ENCODE measurements at places on chromosomes 5 and 9.

DNA sequence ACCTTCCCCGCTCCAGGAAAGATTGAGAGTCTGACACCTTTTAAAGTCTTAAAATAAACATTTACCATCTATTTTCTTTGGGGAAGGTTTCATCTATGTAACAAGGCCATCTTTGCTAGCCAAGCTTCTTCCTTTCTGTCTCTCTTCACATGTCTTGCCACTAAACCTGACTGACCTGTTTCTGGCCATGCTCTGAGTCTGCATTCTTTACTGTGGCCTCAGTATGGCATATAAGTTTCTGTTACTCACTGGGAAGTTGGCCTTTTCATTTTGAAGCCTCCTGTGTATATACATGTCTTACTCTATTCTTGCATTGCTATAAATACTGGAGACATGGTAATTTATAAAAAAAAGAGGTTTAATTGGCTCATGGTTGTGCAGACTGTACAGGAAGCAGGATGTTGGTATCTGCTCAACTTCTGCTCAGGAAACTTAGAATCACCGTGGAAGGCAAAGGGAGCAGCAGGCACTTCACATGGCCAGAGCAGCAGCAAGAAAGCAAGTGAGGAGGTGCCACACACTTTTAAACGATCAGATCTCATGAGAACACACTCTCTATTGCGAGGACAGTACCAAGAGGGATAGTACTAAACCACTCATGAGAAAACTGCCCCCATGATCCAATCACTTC, 48.1 kb downstream of the KCNV2 start:
- DNase-seq, result no peak

DNA sequence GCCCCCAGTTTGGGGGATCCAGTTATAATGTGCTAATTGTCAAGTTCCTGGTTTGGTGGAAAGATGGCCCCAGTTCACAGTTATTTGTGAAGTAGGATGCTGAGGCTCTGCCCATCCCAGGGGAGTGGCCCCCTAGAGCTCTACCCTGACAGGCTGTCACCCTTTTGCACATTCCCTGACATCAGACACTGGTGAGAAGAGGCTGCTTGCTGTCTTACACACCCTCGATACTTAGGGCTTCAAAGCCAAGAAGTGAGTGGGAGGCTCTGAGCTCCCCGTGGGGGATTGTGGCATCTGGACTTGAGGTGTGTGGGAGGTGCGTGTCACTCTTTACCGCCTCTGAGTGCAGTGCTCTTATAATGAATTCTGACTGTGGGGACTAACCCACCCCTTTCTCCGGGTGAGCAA, 168.5 kb downstream of the DOCK2 start:
- DNase-seq, result no peak

DNA sequence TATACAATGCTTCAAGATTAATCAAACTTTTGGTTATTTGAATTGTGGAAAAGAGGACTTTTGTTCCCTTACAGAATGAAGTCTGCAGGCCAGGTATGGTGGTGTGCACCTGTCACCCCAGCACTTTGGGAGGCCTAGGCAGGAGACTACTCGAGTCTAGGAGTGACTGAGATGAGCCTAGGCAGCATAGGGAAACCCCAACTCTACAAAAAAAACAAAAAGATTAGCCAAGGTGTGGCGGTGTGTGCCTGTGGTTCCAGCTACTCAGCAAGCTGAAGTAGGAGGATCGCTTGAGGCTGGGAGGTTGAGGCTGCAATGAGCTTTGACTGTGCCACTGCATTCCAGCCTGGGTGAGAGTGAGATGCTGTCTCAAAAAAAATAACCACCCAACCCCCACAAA, 9.3 kb downstream of the CCNH start:
- DNase-seq, result no peak

DNA sequence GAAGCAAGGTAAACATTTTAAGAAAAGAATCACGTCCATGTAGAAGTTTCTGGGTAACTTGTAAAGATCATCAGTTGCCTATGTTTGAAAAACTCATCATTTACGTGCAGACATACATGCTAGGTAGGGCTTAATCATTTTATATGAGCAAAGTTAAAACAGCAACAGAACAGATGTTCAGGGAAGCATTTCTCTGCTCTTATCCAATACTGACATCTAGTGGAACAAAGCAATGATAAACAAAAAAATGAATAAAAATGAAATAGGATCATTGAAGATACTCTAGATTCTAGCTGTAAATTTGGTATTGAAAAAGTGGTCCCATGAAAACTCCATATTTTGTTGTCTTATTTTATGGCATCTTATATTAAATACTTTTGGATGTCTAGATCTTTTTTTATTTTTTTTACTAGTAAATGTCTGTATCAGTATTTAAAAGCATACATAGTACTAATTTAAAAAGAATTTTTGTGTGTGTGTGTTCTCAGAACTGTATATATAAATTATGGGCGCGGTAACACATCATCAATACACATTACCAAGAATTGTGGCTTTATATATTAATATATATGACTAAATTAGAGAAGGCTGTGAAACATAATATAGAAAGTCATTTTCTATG, 1050.2 kb downstream of the CDH12 start:
- no peak for DNase-seq

- DNase-seq, result no peak
Measured at GRCh38 chr9:120310035-120310434, 269.9 kb downstream of the CDK5RAP2 start.

DNA sequence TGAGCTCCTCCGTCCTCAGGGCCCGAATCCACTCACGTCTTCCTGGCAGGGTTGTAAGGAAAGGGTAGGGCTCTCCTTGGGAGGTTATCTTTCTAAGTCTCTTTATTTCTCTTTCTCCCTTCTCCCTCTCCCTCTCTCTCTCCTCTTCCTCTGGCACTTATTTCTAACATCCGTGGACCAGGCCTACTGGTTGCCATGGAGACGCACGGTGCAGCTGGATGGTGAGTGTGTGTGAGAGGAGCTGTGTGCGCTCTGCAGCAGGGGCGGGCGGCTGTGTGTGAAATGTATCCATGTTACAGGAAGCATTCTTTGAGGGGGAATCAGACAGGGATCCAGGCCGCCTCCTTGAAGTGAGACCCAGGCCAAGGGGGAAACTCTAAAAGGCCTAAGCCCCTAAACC, 32.2 kb downstream of the PCDH1 start:
- no peak for DNase-seq

DNA sequence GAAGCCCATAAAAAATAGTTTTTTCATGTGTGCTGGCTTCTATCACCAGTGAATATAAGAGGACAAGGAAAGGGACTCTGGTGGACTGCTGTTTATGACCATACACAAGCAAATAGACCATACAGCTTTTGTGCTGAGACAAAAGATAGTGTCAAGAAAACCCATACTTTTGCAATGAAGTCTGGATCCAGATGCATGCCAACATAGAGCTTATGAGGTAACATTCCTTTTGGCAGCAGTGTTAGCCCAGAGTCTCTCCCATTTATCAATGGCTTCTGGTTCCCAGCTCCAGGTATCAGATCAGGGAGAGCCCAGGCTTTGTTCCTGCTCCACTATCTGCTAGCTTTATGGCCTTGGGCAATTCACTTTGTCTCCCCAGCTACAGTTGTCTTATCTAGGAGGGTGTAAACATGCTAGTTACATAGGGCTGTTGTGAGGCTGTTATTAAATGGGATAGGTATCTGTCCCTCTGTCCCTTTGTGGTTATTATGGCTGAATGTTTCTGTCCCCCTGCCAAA, 55.6 kb downstream of the CCDC192 start:
- no peak for DNase-seq

GRCh38 chr9:75993434-75993833, 103.0 kb downstream of the PCSK5 start:
- no peak for DNase-seq

- no peak for DNase-seq
Measured at GRCh38 chr5:64147849-64148441, 17.7 kb upstream of the RNF180 start.

DNA sequence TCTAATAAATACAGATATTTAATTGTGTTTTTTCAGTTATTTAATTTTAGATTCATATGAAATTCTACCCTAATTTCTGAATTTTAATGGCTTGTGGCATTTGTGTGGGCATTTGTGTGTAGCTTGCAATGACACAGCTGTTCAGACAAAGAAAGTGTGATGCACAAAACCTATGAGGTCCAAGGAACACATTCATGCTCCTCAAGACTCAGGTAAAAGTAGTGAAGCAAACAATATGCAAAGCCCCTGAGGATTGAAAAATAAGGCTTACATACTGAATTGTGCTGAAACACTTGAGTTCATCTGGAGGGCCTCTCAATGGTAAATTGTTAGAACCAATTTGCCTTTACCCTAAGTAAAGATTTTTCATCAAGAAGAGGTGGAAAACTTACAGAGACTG, 28.1 kb downstream of the IL7R start:
- DNase-seq, result no peak
